ENCODE measurements at places on chromosomes 2 and 18.

- peak; percentile 52 for DNase-seq
Observed at GRCh38 chr18:12657684-12658425, at the start of gene SPIRE1. Gene SPIRE1 (minus strand): TSS chr18:12658107. CDS start chr18:12657866, 241 bp downstream.

DNA sequence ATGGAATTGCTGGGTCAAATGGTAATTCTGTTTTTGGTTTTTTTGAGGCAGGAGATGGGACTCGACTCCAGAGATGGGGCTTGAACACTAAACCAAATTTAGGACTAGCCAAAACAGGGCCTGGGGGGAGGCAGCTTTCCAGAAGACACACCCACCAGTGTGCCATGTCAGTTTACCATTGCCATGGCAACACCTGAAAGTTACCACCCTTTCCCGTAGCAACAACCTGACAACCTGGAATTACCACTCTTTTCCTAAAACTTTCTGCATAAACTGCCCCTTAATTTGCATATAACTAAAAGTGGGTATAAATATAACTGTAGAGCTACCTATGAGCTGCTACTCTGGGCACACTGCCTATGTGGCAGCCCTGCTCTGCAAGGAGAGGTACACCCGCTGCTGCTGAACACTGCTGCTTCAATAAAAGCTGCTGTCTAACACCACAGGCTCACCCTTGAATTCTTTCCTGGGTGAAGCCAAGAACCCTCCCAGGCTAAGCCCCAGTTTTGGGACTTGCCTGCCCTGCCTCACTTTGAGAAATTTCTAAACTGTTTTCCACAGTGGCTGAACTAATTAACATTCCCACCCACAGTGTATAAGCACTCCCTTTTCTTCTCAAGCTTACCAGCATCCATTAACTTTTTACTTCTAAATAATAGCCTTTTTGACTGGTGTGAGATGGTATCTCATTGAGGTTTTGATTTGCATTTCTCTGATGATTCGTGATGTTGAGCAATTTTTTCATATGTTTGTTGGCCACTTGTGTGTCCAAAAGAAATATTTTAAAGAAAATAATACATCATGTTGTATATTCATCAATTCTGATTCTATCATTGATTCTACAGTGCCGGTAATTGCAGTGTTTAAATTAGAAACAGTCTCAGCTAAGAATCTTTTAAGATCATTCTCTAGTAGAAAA, 10.6 kb downstream of the CDK15 start:
- no peak for DNase-seq

DNA sequence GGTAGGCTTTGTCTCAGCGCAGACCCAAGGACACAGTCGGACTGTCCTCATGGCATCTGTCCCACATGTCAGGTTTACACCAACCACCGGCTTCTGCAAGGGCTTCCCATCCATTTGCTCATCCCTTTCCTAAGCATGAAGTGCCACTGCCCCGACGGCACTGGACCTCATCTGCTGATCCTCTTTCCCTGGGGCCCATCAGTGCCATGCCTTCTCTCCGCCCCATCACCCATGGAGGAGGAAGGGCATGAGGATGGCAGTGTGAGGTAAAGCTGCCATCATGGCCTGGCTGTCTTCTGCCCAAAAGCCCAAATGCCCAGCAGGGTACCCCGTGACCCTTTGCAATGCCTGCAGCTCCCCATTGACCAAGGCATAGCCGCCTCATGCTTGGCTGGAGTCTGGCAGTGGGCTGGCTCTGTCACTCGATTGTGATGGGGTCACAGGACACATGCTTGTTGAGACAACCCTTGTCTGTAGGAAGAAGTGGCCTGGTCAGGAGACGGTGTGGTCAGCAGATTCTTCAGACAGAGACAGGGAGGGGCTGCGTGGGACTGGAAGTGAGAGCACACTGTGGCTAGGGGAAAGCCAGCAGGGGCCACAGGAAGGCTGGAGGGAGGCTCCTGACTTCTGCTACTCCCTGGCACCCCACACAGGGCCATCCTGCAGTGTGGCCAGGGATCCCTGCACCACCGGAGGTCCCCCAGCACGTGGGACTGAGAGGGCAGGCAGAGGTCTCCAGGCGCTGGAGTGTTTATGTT, 493.7 kb upstream of the HS6ST1 start:
- peak; percentile 65 for DNase-seq

DNA sequence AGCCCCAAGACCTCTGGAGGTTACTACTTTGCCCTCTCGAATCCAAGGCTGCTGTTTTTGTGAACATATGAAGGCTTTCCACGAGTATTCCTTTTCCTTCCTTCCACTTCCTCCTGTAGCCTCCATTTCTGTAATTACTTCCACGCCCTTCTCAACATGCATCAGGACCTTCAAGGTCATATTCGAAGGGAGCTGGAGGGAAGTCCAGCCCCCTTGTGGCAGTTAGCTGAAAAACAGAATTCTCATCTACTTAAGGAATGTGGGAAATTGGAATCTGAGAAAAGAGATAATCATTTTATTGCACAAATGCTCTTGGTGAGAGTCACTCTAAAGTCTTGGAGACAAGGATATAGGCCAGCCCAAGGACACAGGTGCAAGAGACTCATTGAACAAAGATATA, 1000.2 kb downstream of the TDRD15 start:
- DNase-seq = peak; percentile 1

DNA sequence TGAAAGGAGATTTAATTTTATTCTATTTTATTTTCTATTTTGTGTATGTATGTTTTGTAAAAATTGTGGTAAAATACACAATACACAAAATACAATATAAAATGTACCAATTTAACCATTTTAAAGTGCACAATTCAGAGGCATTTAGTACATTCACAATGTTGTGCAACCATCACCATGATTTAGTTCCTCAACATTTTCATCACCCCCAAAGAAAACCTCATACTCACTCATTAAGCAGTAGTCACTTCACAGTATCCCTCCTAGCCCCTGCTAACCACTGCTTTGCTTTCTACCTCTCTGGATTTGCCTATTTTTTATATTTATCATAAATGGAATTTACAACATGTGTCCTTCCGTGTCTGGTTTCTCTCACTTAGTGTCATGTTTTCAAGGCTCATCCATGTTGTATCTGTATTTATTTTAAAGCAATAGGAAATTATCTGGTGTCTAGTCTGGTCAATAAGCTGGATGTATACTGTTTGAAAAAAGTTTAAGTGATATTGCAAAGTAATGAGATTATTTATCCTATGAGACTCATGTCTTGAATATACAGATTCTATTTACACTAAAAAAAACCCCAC, 77.9 kb upstream of the GLS start:
- DNase-seq = no peak

- peak; percentile 50 for DNase-seq
Observed at GRCh38 chr18:49898421-49898820, 85.1 kb upstream of the ACAA2 start.

DNA sequence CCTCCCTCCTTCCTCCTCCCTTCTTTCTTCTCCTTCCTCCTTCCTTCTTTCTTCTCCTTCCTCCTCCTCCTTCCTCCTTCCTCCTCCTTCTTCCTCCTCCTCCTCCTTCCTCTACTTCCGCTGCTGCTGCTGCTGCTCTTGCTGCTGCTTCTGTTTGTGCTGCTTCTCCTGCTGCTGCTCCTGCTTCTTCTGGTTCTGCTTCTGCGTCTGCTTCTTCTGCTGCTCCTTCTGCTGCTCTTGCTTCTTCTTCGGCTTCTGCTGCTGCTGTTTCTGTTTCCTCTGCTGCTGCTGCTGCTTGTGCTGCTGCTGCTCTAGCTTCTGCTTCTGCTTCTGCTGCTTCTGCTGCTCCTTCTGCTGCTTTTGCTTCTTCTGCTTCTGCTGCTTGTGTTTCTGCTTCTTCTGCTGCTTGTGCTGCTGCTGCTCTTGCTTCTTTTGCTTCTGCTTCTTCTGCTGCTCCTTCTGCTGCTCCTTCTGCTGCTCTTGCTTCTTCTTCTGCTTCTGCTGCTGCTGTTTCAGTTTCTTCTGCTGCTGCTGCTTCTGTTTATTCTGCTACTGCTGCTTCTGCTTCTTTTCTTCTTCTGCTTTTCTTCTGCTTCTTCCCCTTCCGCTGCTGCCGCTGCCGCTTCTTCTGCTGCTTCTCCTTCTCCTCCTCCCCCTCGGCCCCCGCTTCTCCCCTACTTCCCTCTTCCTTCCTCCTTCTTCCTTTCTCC, 8.6 kb downstream of the SNRNP27 start:
- DNase-seq = no peak

DNA sequence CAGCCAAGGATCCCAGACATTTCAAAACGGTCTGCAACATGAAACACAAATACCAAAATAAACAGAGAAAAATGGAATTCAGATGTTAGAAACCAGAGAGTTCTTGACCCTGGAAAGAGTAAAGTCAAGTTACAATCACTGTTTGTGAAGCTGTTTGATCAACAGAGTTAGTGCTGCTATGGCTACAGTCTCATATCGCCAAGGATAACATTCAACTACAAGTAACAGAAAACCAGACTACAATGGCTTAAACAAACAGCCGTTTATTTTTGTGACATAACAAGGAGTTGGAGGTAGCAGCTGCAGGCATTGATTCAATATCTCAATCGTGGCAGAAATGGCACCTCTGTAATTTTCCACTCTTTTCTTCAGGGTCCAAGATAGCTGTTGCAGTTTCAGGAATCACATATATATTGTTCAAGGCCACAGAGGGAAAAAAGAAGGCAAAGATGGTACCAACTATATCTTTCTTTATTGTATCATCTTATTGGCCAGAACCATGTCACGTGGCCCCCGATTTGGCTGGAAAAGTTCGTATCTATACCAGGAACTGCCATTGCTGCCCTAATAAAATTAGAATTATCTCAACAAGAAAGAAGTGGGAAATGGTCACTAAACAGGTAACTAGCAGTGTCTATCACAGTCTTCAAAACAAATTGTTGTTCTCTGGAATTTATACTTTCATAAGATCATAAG, 17.7 kb upstream of the HNRNPLL start:
- no peak for DNase-seq

- peak; percentile 75 for DNase-seq
Observed at GRCh38 chr2:20422402-20423271, 24.2 kb upstream of the RHOB start.

DNA sequence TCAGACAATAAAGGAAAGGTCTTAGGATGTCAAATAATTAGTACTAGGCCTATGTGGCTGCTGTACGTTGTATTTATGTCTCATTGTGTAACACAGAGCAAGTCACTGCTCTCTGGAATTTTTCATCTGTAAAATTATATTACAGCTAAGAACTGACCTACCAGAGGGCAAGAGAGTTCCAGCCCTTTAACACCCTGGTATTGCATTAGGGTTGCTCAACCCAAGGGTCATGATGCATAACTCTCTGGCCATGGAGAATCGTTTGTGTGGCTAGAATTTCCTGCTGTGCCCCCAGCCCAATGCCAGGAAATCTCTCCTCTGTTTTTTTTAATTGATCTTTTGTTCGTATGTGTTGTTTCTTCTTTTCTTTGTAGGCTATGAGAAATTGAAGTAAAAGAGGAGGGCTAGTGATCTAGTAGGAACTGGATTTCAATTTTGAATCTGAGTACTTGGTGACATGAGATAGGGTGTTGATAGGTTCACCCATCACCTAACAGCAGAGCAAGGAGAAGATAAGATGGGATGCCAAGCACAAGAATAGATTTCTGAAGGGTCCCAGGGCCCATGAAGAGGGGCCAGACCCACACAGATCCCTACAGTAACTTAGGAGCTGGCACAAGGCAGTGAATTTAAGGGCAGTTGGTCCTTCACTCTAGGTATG, 571.2 kb upstream of the TNP1 start:
- DNase-seq = no peak

DNA sequence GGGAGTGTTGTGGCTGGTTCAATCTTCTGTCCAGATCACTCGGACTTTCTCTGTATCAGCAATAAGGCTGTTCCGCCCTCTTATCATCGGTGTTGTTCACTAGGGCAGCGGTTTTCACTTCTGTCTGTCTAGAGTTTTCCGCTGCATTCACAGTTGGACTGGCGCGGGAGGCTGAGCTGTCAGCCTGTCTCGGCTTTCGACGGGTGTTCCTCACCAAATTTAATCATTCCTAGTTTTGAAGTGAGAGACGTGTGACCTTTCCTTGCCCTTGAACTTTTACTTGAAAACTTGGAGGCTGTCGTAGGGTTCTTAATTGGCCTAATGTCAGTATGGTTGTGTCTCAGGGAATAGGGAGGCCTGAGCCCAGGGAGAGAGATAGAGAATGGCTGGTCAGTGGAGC, 108.3 kb downstream of the NFATC1 start:
- DNase-seq = no peak

DNA sequence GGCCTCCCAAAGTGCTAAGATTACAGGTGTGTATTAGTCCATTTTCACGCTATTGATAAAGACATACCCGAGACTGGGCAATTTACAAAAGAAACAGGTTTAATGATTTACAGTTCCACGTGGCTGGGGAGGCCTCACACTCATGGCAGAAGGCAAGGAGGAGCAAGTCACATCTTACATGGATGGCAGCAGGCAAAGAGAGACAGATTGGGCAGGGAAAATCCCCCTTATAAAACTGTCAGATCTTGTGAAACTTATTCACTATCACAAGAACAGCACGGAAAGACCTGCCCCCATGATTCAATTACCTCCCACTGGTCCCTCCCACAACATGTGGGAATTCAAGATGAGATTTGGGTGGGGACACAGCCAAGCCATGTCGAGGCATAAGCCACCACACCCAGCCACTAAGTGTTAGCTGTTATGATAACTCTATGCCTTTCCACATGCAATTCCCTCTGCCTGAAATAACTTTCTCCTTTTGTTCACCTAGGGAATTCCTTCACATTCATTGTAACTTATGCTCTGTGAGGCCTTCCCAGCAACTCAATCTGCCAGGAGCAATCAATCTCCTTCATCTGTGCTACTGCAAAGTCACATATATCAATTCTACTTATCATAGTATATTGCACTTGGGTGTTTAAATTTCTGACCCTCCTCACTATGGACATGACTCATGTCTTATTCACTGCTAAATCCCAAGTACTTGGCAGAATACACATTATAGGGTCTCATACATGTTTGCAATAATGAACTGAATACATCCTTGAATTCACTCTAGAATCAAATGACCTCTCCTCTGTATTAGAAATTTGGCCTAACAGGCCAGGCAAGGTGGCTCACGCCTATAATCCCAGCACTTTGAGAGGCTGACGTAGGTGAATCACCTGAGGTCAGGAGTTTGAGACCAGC, 7.4 kb downstream of the MCEE start:
- no peak for DNase-seq

- DNase-seq = no peak
Observed at GRCh38 chr2:65918760-65919187, 486.4 kb upstream of the SPRED2 start.

- no peak for DNase-seq
Observed at GRCh38 chr2:51638811-51639210, 606.9 kb upstream of the NRXN1 start.

DNA sequence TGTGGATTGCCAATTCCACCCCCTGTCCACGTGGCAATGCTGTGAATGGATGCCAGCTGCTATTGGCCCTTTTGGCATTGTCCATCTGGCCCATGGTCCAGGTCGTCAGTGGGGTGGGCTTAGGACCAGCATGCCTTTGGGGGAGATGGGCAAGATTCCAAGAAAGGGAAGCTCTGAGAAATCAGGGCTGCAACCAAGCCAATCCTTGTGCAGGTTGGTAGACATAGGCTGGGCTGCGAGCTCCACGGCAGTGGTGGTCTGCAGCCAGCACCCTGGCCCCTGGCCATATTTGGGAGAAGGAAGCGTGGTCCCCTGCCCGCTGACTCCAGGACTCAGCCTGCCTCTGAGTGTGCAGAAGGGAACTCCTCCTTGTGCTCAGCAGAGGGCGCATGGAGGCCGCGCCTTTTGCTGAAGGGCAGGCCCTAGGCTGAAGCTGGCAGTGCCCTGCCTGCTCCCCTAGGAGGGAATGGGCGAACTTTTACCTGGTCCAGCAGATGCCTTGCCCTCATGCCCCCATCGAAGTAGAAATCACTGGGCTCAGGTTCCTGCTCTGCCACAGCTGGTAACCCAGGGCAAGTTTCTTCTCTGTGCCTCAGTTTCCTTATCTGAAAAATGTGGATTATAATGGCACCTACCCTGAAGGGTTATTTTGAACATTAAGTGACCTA, 5.4 kb downstream of the SPR start:
- peak; percentile 65 for DNase-seq

- DNase-seq = no peak
Observed at GRCh38 chr2:30127016-30127893, 19.6 kb upstream of the YPEL5 start.

Data from pons (tissue), 1 donor.